Progenitor cell of endocrine pancreas (in vitro differentiated cells): ENCODE measurements at places on chromosomes 5 and 9. TPM values are rescaled to one million over a fixed set of nuclear protein-coding genes. Genes with fewer than 3 reads are reported as not detected.

DNA sequence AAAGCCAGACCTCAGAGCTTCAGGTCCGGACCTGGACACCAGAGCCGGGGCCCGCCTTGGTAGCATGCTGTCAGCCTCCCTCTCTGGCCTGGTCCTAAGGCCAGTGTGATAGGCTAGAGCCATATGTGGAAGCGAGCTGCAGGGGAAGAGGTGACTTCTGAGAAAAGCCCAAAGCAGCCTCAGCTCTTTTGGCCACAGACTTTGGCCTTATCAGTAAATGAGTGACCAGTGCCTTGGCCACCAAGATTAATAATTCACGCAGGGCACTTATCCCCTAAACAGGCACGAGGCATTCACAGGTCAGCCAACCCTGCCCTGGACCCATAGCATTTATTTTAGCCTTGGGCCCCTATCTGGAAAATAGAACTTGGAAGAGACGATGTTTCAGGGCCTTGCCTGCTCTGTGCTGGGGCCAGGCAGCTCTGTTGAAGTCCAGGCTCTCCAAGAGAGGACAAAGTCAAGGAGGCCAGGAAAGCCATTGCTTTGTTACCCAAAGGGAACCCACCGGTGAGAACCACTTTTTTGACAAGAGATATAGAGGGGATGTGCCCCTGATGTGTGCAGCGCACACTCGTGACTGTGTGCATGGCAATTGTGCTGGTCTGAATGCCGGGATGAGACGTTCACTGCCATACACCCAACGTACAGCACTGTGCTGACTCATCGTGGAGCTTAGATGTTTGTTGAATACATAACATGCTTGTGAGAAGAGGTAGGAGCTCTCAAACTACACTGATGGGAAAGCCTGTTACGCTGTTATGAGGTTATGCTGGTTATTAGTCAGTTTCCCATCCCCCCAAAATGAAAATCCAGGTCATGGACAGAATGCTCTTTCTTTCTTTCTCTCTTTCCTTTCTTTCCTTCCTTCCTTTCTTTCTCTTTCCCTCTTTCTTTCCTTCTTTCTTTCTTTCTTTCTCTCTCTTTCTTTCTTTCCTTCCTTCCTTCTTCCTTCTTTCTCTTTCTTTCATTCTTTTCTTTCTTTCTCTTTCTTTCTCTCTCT is 5.0 kb upstream of the SLC34A1 start:
- DNase-seq = no peak
- no peaks in the 10 kb centered on the region for H3K36me3 ChIP-seq
- H3K27ac ChIP-seq = peak overlapping the region; percentile 85
- H3K4me3 ChIP-seq = no peak overlapping the region
- peaks cover 21% of the 10 kb centered on the region for H3K27me3 ChIP-seq

The MLANA gene
- not detected in 2 replicates for total RNA-seq

The RLN2 gene
- 4.0 and 4.4 TPM in 2 replicates for total RNA-seq

- H3K4me1 ChIP-seq = no peaks in the 10 kb centered on the region
- peaks cover 7% of the 10 kb centered on the region for H3K27me3 ChIP-seq
- DNase-seq = no peak
- no peaks in the 10 kb centered on the region for H3K36me3 ChIP-seq
- H3K27ac ChIP-seq = no peak overlapping the region
- no peak overlapping the region for H3K4me3 ChIP-seq
Measured at GRCh38 chr5:54756796-54757402, 228.5 kb downstream of the ESM1 start.

The PCDHGA11 gene
- 3.1 and 3.3 TPM in 2 replicates for total RNA-seq

GRCh38 chr5:144691936-144692335 is 521.3 kb downstream of the KCTD16 start:
- no peaks in the 10 kb centered on the region for H3K27me3 ChIP-seq
- no peak overlapping the region for H3K27ac ChIP-seq
- peaks cover 5% of the 10 kb centered on the region for H3K4me1 ChIP-seq
- no peak overlapping the region for H3K4me3 ChIP-seq
- DNase-seq = no peak
- no peaks in the 10 kb centered on the region for H3K36me3 ChIP-seq

DNA sequence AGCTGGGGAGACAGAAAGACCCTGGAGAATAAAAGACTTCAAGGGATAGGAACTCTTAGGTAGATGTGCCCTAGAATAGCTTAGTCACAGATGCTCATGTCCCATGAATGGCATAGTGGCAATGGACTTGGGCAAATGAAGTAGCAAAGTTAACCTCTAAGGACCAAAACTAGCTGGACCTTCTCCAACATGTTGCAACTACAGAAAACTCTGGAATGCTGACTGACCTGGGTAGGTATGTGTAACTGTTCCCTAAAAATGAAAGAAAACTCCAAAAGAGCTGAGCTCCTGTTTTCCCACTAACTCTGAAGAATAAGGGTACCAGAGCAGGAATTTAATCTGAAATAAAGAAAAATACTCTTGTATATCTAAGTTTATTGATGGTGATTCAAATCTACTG is 12.5 kb upstream of the LPAR1 start:
- no peak overlapping the region for H3K27ac ChIP-seq
- no peak overlapping the region for H3K4me3 ChIP-seq
- no peaks in the 10 kb centered on the region for H3K4me1 ChIP-seq
- no peaks in the 10 kb centered on the region for H3K36me3 ChIP-seq
- DNase-seq = no peak

The TRPM3 gene
- 1.6 and 2.6 TPM in 2 replicates for total RNA-seq

- H3K27ac ChIP-seq = no peak overlapping the region
- H3K4me3 ChIP-seq = no peak overlapping the region
- peaks cover 27% of the 10 kb centered on the region for H3K27me3 ChIP-seq
- H3K36me3 ChIP-seq = no peaks in the 10 kb centered on the region
Measured at GRCh38 chr9:77084094-77084493, 64.6 kb downstream of the FOXB2 start.

DNA sequence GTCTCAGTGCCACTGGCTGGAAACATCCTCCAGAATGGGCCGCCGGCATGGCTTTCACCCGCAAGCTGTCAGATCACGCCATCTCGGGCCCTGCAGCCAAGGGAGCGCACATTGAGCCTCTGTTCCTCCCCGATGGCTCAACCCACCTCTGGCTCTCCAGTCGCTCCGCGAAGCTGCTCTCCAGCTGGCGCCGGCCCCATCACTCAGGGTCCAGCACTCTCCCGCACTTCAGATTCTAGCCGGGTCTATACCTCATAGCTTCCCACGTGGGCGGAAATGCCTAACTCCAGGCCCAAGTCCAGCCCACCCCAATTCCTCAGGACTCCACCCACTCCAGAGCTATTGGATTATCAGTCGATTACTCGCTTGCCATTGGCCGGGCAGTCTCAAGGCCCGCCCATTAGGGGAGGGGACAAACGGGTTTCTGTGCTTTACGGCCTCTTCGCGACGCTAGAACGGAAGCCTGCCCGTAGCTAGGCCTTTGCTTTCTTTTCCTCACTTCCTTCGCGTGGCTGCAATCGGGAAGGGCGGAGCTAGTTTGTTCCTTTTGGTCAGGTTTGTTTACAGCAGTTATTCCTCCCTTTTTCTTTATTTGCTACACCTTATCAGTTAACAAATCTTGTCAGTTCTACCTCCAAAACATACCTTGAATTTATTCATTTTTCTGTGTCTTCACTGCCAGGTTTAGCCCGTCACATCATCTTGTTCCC is at the start of gene NOL6:
NOL6 (minus strand) TSS at position 282 of the 710 bp plus-strand sequence; CDS start at position 200, 82 bp downstream.
- peak; percentile 95 for DNase-seq
- peak within 1 kb of the TSS; percentile 97 for H3K27ac ChIP-seq
- peaks cover 9% of the 10 kb centered on the region for H3K36me3 ChIP-seq
- H3K4me3 ChIP-seq = peak within 1 kb of the TSS; percentile 89
- H3K27me3 ChIP-seq = no peaks in the 10 kb centered on the region
- peaks cover 13% of the 10 kb centered on the region for H3K4me1 ChIP-seq

DNA sequence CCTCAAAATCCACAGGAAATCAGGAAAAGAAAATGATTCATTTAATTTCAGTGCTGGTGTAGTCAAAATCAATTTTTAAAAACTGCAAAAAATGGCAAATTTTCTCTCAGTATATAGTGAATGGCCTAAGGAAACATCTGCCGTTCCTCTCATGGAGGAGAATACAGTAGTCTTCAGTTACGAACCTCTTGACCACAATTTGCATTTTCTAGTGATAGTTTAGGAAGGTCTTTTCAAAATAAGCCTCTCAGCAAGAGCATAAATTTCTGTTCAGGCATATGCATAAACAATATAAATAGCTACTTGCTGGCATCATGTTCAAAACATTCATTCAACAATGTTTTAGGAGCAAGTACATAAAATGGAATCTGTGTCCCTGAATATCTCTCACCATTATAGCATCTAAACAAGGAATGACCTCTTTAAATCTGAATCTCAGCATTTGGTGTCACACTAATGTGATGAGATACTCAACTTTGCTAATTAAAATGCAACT is 33.5 kb downstream of the HAPLN1 start:
- no peaks in the 10 kb centered on the region for H3K36me3 ChIP-seq
- H3K27ac ChIP-seq = no peak overlapping the region
- no peaks in the 10 kb centered on the region for H3K27me3 ChIP-seq
- H3K4me3 ChIP-seq = no peak overlapping the region

DNA sequence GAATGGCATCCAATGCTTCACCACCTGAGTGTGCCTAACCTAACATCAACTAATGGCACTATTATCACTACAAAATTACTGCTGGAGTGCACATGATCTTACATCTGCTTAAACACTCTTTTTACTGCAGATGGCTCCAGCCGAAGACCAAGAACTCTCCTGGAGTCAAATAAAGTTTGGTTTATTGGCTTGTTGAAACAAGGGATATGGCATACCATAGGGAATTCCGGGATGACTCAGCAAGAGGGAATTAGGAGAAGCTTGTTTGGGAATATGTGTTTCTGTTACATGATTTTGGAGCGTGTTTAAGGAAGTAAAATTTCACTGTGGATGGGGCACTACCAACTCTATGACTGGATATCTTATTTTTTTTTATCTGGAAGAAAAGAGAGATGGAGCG is 872.6 kb downstream of the DTWD2 start:
- no peaks in the 10 kb centered on the region for H3K4me1 ChIP-seq
- no peaks in the 10 kb centered on the region for H3K27me3 ChIP-seq
- DNase-seq = no peak
- H3K4me3 ChIP-seq = no peak overlapping the region
- H3K36me3 ChIP-seq = no peaks in the 10 kb centered on the region
